Posterior vena cava (tissue), 2 donors: ENCODE measurements at places on chromosomes 1 and 21. TPM values are rescaled to one million over a fixed set of nuclear protein-coding genes. Genes with fewer than 3 reads are reported as not detected.

DNA sequence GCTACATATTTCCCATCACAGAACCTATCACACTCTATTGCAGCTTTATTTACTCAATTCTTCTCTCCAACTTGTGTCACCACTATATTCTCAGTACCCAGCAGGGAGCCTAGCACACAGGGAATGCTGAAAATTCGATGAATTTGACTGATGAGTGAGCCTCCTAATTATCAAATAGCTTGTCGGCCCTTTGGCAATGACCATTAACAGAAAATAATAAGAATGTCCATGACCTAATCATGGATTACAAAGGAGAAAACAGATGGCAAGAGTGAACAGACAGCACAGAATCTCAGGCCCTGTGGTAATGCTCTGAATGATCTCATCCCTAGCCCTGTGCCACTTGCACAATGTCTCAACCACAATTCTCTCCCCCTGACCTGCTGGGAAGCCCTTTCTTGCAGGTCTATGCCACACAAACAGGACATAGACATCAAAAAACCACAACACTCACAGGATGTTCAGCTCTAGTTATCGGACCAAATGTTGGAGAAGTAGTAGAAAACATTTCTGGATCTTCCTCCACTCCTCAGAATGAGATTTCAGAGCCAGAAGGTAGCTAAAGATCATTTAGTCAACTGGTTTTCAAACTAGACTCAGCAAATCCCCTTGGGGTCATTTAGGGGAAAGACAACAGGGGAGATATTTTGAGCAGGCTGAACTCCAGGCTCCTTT, 68.4 kb downstream of the LUZP1 start:
- DNase-seq, result no peak

GRCh38 chr1:176391621-176392020, 71.4 kb upstream of the PAPPA2 start:
- DNase-seq, result no peak

- no peak for DNase-seq
These were observed 131.0 kb upstream of the HMCN1 start for GRCh38 chr1:185603158-185603557.

DNA sequence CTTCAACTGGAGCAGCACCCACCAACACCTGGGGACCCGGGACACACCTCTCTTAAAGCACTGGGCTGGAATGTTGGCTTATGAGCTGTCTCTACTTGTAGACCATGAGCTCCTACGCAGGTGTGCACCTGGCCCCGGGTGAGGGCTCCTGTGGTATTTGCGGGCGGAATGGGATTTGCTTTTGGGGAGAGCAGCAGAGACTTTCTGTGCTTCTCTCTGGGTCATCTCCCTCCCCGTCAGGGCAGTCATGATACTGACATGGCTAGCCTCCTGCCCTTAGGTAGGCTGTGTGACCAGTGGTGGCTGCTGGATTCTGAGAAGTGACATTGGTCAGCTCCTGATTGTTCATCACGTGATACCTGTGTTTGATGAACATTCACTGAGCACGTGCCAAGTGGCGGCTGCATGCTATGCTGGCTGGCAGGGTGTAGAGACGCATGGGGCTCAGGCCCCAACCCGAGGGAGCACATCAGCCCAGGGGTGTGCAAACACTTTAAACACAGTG, 9.0 kb upstream of the ZBTB21 start:
- DNase-seq, result no peak

DNA sequence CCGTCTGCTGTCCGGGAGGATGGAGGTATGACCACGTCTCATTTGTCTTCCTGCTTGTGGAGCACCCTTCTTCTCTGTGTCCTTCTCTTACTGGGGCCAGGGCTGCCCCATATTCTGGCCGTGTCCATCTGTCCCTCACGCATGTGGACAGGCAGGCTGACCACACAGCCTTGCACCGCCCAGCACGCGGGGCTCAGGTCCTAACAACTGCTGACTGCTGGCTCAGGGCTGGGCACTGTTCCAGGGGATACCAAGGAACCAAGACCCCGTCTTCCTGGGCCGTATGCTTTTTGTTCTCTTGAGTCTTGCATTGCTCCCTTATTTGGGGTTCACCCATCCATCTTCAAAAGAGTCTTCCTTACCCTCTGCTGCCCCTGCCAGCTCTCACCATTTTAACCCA, 17.5 kb upstream of the SPSB1 start:
- no peak for DNase-seq

DNA sequence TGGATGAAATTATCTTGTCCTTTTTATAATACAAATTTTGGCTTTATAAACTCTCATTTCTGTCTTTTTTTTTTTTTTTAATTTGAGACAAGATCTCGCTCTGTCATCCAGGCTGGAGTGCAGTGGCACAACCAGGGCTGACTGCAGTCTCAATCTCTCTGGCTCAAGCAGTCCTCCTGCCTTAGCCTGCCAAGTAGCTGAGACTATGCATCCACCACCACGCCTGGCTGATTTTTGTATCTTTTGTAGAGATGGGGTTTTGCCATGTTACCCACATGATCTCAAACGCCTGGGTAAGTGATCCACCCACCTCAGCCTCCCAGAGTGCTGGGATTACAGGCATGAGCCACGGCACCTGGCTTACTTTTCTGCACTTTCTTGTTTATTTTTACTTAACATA, 7.5 kb downstream of the TOR1AIP1 start:
- no peak for DNase-seq

DNA sequence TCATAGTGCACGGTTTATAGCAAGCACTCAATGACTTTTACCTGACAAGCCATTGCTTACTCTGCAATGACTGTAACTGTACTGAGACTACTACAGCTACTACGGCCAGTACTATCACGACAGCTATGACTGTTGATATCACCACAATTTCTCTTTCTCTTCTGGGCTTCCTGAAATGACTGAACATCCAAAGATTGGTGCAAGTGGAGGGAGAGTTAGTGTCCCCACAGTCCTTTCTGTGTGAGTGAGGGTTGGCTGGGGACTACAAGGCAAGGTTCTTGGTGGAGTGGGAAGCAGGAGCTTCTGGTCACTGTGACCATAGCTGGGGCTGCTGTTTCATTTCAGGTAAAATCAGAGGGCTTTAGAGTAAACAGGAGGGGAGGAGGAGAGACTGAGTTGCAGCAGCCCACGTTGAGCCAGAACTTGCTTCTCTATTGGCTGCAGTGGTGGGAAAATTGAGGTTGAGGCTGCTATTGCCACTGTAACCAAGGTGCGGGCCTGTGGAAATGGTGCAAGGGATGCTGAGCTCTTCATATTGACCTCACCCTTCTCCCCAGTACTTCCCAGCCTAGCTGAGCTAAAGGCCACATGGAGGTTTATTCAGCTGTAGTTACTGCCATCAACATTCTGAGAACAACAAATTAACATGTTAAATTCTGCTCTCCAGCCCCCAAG, 14.1 kb upstream of the IL10 start:
- DNase-seq, result no peak

- DNase-seq, result no peak
These were observed 39.5 kb downstream of the RASAL2 start for GRCh38 chr1:178133239-178133989.

MAP10 gene
- 2.9 TPM for total RNA-seq

PDPN gene
- total RNA-seq, result 40.9 TPM

- no peak for DNase-seq
These were observed 18.5 kb downstream of the DONSON start for GRCh38 chr21:33569991-33570390.

DNA sequence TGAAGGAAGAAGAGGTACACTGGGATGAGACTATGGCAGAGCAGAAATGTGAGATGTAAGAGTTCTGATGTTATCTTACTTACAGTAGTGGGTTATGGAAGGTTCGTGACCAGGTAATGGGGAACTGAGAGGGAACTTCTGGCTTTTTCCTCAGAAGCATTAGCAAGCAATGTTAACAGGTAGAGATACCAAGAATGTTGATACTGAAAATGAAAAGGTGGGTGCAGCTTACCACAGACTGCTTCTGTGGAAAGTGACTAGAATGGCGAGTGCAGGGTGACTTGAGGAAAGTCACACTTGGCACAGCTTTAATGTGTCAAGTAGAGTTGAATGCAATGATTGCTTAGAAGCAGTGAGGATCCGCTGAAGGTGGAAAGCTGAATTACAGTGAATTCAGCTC, 70.8 kb downstream of the PLA2G4A start:
- no peak for DNase-seq

DNA sequence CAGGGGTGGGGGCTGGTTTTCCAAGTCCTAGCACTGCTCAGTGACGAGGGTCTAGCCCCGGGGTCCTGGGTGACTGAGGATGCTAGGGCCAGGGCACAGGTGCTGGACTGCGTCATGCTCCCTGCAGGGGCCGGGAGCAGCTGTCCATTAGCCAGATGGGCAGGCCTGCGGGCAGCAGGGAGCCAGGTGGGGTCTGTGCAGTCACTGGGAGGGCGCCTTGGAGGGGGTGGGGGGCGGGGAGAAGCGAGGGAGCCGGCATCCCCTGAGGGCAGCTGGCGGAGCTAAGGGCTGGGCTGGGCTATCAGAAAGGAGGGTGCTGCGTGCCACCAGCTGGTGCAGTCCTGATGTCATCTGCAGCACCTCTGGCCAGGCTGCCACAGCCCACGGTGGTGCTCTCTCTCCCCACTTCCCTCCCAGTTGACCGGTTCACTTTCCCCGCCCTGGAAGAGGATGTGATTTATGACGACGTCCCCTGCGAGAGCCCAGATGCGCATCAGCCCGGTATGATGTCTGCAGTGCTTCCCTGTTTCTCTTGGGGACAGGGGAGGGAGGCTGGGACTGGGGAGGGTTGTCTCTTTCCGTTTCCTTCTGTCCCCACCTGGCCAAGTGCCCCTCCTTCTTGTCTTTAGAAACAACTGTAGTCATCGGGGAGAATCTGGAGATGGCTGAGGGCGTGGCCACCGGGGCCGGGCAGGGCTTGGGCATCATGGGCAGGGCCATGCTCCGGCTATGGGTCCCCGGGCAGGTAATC, 63.8 kb downstream of the ARHGEF10L start:
- DNase-seq, result no peak

DNA sequence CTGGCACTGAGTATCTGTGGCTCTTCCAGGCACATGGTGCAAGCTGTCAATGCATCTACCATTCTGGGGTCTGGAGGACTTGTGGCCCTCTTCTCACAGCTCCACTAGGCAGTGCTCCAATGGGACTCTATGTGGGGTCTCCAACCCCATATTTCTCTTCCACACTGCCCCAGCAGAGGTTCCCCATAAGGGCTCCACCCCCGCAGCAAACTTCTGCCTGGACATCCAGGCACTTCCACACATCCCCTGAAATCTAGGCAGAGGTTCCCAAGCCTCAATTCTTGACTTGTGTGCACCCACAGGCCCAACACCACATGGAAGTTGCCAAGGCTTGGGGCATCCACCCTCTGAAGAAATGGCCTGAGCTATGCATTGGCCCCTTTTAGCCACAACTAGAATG, 18.8 kb downstream of the ODF2L start:
- no peak for DNase-seq

GRCh38 chr21:27448960-27449359, 482.1 kb upstream of the ADAMTS5 start:
- no peak for DNase-seq

- no peak for DNase-seq
These were observed 65.9 kb downstream of the WDR64 start for GRCh38 chr1:241717975-241718374.

COL6A2 gene
- 1,504 TPM for total RNA-seq

DNA sequence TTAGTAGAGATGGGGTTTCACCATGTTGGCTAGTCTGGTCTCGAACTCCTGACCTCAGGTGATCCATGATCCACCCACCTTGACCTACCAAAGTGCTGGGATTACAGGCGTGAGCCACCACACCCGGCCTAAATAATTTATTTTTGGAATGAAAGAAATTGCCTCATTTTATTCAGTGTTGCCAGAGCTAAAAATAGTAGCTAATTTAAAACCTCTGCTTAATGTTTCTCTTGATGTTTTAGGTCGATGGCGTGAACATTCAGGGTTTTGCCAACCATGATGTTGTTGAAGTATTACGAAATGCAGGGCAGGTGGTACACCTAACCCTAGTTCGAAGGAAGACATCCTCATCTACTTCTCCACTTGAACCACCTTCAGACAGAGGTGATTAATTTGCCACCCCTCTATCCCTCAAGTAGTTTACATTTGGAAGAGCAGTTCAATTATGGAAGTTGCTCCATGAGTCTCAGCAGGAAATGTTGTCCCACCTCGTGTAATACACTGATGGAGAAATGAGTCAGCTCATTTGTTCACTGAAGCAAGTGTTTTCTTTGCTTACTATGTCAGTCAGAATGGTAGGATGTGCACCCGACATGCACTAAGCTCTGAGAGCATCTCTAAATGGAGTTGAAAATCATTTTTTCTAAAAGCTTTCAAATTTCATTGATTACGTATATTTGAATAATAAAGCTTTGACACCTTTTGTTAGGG, 54.9 kb downstream of the PATJ start:
- no peak for DNase-seq

ARMH1 gene
- 1.6 TPM for total RNA-seq

B3GALT2 gene
- 0.88 TPM for total RNA-seq

ALDH4A1 gene
- 17.0 TPM for total RNA-seq

TDRD5 gene
- total RNA-seq, result not detected

DNA sequence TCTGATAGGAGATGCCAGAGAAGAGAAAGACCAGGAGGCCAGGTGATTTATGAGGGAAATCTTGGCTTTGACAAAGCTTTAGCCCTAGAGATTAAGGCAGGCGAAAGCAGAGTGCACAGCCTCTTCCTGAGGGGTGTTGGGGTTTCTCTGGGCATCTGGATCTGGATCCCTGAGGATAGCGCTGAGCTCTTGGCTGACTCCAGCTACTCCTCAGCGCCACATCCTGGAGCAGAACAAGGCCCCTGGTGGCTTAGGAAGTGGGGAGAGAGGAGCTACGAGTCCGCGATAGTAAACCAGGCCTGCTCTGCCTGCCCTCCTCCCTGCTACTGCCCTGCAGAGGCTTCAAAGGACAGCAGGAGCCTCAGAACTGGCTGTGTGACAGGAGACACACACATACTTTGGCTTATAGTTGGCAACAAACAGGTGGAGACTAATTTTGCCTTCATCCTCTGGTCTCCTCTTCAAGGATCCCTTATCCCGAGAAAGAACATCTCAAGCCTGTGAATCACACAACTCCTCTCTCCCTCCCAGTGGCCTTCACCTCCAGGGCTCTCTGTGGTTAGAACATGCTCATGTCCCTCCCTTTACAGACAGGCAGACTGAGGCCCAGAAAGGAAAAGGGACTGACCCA, 66.9 kb downstream of the TRABD2B start:
- DNase-seq, result peak; percentile 17
